ENCODE measurements at places on chromosomes 7 and 10.

DNA sequence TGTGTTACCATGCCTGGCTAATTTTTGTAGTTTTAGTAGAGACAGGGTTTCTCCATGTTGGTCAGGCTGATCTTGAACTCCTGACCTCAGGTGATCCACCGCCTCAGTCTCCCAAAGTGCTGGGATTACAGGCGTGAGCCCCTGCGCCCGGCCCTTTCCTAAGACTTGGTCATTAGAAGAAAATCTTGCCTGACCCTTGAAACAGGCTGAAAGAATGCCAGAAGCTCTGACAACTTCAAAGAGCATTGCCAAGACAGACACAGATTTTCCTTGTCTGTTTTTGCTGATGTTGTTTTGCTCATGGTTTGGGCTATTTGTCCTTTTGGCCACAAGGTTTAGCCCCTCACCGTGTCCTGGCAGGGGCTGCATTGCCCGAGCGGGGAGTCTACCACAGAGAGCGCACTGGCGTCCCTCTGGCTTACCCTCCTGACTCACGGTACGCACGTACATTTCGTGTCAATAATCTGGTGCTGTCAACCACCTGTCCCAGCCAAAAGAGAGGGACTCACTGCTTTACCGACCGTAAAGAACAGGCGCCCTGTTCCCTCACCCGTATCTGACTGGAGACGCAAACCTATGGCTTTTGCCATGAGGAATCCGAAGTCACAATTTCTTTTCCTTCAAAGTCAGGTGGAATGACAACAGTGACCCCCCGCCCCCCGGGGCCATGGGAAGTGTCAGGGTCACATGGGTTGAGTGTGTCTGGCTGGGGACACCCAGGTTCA lies 10.1 kb upstream of the INPP5A start:
- DNase-seq: peak; percentile 23

GRCh38 chr10:21926358-21926925 lies 77.1 kb downstream of the DNAJC1 start:
- no peak for DNase-seq

DNA sequence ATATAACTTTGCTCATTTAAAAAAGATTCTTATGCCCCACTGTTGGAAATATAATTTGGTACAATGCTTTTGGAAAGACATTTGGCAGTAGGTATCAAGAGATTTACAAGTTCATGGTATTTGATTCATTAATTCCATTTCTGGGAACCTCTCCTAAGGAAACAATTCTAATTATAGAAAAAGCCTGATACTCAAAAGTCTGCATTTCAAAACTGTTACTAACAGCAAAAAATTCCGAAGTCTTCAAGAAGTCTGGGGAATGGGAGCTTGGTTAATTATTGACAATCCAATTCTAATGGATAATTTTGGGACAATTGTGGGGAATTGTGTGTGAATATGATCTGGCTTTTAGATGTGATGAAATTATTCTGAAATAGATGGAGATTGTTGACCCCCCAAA lies 59.6 kb downstream of the HDAC9 start:
- DNase-seq: no peak

- no peak for DNase-seq
Observed at GRCh38 chr10:107913317-107914294, 749.1 kb upstream of the SORCS1 start.

GRCh38 chr10:129586898-129587443 lies 119.9 kb downstream of the MGMT start:
- no peak for DNase-seq

DNA sequence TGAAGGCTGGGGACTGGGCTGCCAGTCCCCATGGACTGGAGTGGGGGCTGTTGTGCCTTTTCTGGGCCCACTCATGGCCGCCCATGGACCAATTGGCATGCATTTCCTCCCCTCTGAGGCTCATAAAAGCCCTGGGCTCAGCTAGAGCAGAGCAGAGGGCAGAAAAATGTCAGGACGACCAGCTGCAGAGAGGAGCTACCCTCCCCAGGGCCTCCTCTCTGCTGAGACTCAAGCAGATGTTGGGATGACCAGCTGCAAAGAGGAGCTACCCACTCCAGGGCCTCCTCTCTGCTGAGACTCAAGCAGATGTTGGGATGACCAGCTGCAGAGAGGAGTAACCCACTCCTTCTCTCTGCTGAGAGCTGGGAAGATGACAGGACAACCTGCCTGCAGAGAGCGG lies 20.3 kb upstream of the NUB1 start:
- no peak for DNase-seq

GRCh38 chr7:152462995-152463708 lies 27.3 kb upstream of the KMT2C start:
- DNase-seq: no peak

DNA sequence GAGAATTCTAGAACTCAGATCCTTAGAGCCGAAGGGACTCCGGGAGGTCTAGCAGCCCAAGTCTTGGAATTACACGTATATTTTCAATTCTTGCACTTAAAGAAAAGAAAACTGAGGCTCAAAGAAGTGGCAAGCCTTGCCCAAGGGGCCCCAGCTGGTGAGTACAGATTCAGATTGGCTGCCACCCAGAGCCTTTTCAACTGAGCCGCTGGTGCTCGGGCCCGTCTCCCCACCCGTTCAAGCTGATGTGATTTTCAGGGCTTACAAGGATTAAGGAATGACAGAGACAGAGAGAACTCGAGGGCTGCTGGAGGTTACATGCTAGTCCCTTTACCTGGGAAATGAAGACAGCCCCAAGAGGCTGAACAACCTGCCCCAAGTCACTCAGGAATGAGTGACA lies 117.8 kb downstream of the ABLIM1 start:
- DNase-seq: no peak

DNA sequence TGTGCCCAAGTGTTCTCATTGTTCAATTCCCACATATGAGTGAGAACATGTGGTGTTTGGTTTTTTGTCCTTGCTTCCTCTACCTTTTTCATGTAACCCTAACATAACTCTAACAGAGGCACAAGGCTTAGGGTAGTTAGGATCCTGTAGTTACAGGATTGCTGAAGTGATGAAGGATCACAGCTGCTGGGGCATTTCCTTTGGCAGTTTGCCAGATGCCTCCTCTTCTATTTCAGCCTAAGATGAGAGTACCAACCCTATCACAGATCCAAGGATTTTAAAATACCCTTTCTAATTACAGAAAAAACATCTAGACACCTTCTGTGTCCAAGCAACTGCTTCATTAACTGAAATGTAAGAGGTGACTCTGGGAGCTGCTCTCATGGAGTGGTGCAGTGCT lies 141.7 kb upstream of the COL1A2 start:
- no peak for DNase-seq

DNA sequence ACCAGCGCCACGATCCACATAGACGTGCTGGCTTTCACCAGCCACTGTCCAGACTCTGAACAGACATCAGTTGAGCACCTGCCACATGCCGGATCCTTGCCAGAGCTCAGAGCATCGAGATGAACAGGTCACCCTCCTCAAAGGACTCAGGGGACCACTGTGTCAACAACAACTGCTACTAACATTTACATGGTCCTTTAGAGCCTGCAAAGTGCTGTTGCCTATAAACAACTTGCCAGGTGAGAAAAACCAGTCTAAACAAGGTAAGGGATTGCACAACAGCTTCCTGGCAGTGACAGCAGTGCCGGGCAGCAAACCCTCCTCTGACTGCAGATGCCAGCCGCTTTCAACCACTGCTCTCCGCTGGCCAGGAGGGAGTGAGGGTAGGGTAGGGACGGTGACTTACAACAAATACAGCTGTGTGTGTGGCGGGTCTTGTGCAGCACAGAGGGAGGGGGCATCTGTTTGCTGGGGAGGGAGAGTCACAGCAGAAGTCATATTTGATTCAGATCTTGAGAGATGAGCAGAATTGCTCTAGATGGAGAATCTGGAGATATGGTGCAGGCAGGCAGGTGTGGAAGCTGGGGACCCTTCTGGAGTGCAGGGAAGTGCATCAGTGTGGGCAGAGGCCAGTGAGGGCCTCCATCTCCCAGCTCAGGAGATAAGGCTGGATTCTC lies 32.8 kb upstream of the RHEB start:
- no peak for DNase-seq

DNA sequence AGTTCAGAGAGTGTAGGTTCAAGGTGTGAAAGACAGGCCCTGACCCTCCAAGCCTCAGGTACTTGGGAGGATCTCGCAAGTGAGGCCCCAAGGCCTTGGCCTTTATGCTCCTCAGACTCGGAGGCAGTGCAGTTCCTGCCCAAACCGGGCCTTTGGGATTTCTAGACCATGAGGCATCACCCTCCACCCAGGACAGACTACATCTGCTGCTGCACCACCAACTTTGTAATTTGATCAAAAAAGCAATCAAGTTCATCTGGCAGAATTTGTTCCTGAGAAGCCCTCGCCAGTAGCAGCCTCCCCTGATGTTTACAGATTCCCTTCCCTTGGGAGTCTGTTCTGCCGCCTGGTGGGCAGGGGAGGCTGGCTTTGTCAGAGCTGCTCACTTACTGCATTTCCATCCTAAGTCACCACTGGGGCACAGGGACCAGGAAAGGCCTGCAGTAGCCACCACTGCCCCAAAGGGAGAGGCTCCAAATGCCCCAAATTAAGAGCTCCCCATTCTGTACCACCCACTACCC lies 2.1 kb downstream of the CAMK2G start:
- DNase-seq: no peak

- no peak for DNase-seq
Observed at GRCh38 chr10:117763528-117763927, 221.0 kb downstream of the EMX2 start.
